Epithelial cell of proximal tubule (primary cell): ENCODE measurements at places on chromosomes 3 and 15.

- DNase-seq = no peak
Observed at GRCh38 chr15:79592126-79592525, 160.0 kb downstream of the MINAR1 start.

DNA sequence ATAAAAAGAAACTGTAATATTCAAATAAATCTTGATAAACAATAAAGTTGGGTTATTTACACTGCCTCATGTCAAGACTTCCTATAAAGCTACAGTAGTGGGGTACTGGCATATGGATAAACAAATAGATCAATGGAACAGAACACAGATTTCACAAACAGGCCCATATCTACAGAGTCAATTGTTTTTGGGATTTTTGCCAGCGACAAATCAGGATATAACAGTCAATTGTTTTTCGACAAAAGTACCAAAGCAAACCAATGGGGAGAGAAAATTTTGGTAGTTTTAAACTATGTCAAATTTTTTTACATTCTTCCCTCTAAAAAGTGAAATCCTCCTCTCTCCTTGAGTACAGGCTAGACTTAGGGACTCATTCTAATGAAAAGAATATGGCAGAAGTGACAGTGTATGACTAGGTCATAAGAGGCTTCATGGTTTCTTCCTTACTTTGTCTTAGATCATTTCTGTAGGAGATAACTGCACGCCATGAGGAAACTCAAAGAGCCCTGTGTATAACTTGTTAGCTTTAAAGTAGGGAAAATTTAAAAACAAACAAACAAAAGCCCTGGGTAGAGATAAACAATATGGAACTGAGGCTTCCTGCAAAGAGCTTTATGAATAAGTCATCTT lies 16.9 kb downstream of the IP6K1 start:
- no peak for DNase-seq

GRCh38 chr15:63908991-63909390 lies 75.2 kb upstream of the HERC1 start:
- DNase-seq = no peak

DNA sequence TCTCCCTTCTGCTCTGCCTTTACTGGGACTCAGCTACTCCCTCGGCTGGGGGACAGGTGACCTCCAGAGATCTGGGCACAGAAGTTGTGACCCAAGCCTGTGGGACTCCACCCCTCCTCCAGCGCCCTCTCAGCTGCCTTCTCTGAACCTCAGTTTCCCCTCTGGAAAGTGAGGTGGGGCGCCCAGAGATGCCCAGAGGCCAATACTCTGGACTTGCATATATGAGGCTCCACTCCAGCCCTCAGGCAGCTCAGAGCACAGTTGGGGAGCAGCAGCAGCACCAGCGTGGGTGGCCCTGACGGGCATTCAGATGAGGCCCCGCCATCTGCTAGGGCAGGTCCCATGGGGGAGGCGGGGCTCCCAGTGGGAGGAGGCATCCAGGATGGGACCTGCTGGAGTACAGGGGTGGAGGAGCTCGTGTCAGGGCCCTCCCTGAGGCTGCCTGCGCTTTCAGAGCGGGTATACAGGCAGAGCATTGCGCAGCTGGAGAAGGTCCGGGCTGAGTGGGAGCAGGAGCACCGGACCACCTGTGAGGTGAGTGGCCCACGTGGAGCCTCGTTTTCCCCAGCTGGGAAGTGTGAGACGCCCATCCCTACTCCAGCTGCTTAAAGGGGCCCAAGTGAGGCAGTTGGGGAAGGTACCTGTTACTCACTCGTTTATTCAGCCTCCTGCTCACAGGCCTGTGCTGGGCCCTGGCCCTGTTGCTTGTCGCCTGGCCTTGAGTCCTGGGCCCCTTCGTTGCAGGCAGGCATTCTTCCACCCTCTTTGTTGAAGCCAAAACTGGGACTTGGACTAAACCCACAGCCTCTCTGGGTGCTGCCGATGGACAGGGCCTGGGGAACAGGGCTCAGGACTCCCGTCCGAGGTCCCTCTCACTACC lies 35.4 kb downstream of the PSTPIP1 start:
- no peak for DNase-seq

GRCh38 chr3:4928277-4928789 lies 50.9 kb upstream of the BHLHE40 start:
- no peak for DNase-seq

DNA sequence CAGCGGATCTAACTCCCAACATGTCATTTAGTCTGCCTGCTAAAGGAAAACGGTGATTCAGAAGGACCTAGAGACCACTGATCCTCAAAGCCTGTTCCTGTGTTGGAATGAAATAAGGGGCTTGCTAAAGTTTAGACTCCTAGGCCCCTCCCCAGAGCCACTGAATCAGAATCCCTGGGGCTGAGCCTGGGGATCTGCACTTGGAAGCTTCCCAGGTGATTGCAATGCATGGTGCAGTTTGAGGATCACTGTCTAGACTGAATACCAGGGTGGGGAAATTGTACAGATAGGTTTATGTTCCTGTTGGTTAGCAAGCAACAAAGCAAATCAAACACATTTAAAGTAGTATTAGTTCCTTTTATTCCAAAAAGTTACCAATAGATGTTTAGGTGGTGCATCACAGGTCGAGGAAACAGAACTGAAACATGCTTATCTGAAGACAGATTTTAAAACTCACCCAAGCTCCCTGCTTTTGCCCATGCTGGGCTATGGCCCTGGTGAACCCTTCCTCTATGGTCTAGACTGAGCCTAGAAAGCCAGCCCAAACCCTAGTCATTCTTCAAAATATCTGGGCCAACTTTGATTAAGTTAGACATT lies 29.6 kb upstream of the SPTBN5 start:
- no peak for DNase-seq

DNA sequence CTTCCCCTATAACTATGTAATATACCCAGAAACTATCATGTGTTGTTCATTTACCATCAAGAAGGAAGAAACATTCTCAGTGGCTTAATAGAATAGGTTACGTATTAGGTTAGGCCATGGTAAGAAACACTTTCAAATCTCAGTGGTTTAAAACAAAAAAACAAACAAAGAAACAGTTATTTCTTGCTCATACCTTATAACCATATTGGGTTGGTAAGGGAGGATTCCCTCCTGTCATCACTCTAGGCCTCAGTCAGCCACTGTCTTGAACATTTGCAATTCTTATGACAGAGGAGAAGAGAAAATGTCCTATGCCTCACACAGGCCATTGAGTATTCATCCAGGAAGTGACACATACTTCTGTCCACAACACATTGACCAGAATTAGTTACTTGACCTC lies 727.7 kb upstream of the NECTIN3 start:
- DNase-seq = peak; percentile 63

- DNase-seq = no peak
Observed at GRCh38 chr15:70625438-70625837, 137.9 kb downstream of the UACA start.

DNA sequence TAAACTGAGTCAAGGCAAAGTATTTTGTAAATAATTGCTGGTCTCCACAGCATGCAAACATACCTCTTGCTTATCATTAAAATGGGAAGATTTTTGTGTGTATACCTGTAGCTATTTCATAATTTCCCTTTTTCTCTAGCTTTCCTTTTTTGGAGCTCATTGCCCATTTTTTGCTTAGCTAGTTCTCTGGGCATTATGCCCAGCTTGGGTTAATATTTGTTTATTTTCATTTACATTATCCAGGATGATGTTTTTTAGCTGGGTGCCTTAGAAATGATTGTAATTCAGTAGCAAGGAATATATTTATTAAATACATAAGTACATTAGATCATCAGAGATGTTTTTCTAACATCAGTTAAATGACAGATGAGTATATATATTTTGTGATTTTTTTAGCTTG lies 1271.7 kb upstream of the GBE1 start:
- DNase-seq = peak; percentile 26

DNA sequence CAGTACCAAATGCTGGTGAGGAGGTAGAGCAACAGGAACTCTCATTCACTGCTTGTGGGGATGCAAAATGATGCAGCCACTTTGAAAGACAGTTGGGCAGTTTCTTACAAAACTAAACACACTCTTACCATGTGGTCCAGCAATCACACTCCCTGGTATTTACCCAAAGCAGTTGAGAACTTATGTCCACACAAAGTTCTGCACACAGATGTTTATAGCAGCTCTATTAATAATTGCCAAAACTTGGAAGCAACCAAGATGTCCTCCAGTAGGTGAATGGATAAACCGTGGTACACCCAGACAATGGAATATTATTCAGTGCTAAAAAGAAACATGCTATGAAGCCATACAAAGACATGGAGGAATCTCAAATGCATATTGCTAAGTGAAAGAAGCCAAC lies 139.1 kb upstream of the SLC6A11 start:
- no peak for DNase-seq

- no peak for DNase-seq
Observed at GRCh38 chr3:151146731-151147091, 56.3 kb downstream of the GPR171 start.

DNA sequence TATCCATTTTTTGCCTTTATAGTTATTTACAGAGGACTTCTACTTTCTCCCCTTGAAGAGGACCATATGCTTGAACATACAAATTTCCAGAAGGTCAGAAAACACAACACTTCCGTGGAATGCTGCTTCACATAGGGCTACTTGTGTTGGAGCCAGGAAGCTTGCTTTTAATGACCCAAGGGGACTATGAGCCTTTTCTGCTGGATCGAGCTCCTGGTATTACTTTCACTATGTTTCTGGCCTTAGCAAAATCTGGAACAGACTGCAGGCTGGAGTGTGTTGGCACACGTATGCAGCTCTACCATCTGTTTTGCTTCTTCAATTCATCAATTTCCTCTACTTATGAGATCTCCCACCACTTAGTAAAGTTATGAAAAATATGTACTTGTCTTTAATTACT lies 69.3 kb upstream of the CBLB start:
- DNase-seq = no peak

GRCh38 chr3:24503616-24504113 lies 9.0 kb upstream of the THRB start:
- no peak for DNase-seq

DNA sequence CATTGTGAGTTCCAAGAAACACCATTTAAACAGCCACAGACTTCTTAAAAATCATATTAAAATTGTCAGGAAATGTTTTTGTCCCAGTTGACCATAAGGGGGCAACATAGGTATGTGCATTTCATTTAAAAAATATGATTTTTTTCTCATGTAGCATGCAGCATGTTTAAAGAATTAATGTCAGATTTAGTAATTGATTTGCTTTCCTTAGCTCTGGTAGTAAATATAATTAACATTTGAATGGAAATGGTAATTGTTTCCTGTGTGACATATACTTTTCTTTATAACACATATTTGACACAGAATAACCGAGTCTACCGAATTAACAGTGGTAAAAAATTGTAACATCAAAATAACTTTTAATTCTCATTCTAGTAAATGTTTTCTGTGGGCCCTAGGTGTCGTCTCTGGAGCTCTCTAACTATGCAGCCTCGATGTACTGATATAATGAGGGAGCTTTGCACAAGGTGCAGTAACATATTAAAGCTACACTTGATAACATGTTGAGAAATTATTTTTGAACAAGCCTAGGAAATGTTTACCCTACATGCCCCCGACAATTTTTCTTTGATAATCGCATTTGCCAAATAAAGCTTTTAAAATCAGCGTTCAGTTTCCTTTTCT lies 34.9 kb downstream of the NXPE3 start:
- no peak for DNase-seq

- DNase-seq = peak; percentile 59
Observed at GRCh38 chr15:83285979-83286553, 1.6 kb upstream of the BNC1 start.

DNA sequence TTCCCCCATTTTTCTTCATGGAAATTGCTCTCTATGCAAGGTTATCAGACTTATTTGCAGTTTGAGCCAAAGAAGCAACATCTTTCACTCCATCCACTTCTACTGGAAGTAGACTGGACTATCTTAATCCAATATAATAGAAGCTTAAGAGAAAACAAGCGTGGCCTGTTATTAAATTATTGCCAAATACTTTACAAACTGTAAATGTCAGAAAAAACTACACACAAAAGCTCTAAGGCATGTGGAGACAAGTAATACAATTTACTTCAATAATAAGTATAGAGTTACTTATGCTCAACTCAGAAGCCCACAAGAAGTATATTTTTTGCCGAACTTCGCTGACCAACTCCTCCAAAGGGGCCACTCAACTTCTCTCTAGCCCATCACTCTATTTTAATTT lies 120.3 kb downstream of the BDH1 start:
- no peak for DNase-seq

DNA sequence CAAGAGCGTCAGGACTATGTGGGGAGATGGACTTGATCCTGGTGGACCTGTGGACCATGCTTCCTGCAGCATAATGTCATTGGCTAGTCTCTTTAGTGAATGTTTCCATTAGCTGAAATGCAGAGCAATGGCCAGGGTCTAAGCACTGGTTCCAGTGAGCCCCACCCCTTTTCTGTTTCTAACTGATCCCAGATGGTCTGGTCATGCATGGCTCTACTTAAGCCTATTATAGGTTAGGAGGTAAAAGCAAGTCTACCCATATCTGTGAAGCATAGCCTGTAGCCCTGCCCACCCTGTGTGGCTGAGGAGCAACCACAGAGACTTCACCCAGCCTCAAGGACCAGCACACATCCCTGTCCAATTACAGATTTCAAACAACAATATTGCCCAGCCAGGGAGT lies 419.2 kb downstream of the ZNF385D start:
- DNase-seq = no peak

- no peak for DNase-seq
Observed at GRCh38 chr15:64502551-64502950, 42.2 kb downstream of the ZNF609 start.

GRCh38 chr3:144296808-144297207 lies 325.2 kb downstream of the DIPK2A start:
- no peak for DNase-seq

DNA sequence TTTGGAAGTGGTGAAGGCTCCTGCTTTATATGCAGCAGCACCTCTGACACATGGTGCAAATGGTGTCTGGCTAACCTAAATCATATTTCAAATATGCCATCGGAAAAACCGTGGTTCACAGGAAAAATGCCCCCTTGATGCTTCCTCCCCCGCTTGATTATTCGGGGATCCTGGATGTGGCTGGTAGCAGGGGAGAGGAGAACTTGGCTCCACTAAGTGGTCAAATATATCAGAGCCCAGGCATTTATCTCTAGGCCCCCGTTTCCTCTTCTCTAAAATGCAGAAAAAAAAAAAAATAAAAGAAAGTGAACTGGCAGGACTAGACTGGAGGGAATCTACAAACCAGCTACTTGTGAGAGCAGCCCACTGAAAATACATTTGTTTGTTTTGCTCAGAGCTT lies 18.2 kb upstream of the ATP2B2 start:
- no peak for DNase-seq

- DNase-seq = no peak
Observed at GRCh38 chr3:45333549-45333948, 54.8 kb upstream of the LARS2 start.

DNA sequence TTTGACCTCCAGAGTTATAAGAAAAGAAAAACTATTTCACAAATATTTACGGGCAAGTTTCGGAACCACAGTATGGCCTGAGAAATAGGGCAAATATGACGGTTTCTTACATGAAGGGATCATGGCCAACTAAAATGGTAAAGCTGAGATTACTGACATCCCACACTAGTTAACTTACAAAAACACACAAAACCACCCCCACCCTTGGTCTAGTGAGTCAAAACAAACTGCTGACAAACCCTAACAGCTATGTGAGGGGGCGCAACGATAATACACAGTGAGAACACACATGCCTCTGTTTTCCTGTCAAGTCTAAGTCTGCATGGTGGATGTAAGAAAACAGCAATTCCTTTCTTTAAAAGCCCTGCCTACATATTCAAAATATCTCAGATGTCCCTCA lies 32.3 kb downstream of the CBLB start:
- DNase-seq = no peak
